ENCODE measurements at places on chromosomes 12 and 14.
A peak's percentile ranks its signal among the peaks of the same experiment; 100 is the strongest.

DNA sequence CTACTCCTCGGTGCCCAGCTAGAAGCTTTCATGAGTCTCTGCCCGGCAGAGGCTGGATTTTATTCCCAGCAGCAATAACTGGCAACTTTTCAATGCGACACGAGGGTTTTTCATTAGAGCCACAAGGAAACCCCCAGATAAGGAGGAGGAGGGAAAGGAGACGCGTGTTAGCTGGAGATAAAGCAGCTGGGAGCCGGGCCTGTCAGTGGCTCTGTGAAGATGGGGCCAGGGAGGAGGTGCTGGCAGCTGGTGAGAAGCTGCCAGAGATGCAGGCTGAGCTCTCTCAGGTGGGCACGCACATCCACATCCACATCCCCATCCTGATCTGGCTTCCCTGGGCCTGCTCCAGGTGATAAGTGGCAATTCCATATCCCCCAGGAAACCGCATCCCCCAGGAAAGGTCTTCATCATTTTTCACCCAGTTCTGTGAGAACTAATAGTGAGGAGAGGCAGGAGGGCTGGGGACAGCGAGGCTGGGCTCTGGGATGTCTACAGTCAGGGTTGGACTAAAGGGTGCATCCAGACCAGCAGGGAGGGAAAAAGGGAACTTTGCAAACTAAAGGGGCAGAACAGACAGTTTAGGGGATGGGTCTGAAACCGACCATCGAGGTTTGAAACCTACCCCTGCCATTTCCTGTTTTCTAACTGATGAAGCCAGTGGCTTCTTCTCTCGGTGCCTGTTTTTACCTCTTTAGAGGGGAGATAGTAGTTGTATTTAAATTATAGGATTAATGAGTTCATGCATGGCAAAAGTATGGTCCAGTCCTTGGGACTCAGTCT, 413.2 kb downstream of the DPF3 start:
- DNase-seq, result peak; percentile 40

- DNase-seq, result no peak
Measured at GRCh38 chr14:58703161-58703506, 65.4 kb downstream of the DACT1 start.

DNA sequence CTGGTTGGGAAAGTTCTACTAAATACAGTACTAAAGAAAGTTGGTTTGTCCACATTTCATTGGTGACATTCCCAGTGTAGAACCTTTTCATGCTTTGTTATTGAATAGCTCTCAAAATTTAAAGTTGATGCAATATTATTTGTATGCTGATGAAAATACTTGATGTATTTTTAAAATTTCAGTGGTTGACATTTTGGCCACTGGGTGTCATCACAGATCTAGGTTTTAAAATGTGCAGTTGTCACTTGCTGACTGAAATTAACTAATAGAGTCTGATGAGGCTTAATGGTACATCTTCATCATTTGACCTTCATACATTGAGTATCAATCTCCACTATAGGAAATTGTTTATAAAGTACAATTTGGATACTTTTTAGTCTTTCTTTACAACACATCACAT, 37.1 kb downstream of the CMAS start:
- peak; percentile 40 for DNase-seq

GRCh38 chr14:26427097-26427496, 170.7 kb downstream of the NOVA1 start:
- DNase-seq, result no peak

- peak; percentile 92 for DNase-seq
Measured at GRCh38 chr14:50363714-50364111, 33.0 kb downstream of the CDKL1 start.

DNA sequence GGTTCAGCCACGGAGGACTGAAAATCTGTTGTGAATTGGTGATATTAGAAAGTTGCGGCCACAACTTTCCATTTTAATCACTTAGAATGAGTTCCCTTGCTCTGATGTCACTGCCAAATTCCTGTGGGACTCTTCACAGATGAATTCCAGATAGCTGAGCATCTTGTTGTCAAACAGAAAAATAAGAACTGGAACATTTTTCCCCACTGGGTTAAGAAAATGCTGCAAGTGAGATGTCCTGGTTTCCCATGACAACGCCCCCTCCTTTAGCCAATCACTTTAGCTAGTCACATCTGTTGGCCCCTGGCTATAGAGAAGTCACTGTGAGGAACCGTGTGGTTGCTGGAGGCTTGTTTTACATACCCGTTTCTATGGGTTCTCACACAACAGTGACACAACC, 135.9 kb downstream of the KTN1 start:
- DNase-seq, result no peak

DNA sequence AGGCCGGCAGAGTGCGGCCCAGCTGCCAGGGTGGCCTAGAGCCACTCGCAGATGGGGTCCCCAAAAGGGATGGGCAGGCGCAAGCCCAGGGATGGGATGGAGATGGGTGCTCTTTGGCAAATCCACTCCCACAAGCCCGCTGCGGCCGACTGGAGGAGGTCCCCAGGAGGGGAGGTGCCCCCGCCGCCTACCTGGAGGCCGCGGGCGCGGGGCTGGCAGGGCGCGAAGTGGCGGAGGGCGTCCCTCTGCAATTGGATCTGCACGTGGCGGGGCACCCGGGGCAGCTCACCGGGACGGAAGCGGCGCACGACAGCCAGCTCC, 730 bp downstream of the PPP1R3E start:
- no peak for DNase-seq

DNA sequence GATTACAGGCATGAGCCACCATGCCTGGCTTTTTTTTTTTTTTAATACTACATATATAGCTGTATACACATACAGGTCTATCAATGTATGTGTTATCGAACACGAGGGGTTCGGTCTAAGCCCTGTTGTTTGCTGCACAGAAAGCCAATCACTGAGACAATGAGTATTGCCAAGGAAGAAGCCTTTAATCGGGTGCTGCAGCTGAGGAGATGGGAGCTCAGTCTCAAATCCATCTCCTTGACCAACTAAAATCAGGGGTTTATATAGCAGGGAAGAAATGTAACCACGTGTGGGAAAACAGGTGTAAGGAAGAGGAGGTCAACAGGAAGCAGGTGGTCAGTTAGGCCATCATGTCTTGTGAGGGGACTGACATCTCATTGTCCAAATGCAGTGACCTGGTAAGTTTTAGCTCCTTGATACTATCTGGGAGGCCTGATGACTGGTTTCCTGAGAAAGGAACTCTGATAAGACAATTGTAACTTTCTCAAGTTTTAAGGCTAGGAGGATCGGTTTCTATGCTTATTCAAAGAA, 80.9 kb upstream of the MAP1LC3B2 start:
- DNase-seq, result no peak

DNA sequence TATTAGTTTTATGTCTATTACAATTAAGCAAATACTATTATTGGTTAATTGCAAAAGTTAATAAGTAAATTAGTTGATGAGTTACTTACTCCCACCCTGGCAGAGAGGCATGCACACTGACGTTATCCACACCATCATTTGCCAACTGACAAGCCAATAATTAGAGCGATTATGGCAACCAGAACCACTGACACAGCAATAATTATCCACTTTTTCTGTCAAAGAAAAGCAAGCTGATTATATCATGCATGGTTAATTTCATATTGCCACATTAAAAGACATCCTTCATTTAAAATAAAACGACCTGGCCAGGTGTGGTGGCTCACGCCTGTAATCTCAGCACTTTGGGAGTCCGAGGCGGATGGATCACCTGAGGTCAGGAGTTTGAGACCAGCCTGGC, 43.1 kb downstream of the STX2 start:
- DNase-seq, result no peak

- DNase-seq, result peak; percentile 70
Measured at GRCh38 chr12:12788675-12789368, 3.4 kb downstream of the APOLD1 start.

DNA sequence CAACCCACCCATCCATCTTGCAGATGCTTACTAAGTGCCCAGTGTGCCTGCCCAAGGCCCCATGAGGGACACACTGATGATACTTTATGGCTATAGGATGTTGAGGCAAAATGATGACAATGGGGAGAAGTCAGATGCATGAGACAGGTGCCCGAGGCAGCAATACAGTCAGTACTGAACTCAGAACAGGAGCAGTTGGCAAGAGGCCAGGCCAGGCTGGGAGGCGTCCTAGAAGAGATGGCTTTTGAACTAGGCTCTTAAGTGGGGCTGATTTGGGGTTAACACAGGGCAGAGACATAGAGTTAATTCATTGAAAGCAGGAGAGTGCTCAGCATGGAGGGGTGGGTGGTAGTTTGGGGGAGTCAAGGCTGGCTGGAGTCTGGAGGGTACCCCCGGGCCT, 15.6 kb downstream of the PLBD2 start:
- DNase-seq, result no peak

DNA sequence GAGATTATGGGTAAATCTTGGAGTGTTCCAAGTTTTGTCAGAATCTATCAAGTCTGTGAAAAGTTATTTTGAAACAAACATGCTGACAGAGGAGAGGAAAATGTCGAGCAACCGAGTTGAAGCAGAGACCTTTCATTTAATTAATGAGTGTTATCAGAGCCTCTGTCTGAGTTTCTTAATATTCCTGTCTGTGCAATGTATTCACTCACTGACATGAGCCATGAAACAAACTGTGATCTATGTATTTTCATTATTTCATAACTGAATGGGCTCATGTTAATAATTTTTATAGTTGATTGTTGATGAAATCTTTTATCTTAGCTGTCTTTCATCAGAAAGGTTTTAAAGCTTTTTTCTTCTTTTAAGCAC, 144.2 kb upstream of the FAR2 start:
- no peak for DNase-seq

- DNase-seq, result peak; percentile 26
Measured at GRCh38 chr14:61416591-61416990, 95.2 kb downstream of the PRKCH start.

- DNase-seq, result peak; percentile 94
Measured at GRCh38 chr12:117063162-117063911, 35.9 kb downstream of the TESC start.

- DNase-seq, result no peak
Measured at GRCh38 chr12:76568130-76568529, 8.6 kb upstream of the OSBPL8 start.

DNA sequence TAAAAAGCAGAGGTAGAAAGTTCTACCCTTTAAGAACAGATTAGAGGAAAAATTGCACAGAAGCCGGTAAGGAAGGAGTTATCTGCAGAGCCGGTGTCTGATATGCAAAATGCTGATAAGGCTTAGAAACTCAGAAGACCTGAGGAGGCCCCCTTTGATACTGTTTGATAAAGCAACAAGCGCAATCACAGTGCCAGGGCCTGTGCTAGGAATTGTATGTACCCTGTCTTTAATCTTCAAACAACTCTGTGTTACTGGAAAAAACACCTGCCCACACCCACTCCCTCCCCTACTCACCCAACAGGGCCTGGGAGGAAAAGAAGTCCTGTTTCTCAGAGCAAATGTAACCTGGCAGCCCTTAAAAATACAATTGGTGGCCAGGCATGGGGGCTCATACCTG, 112.7 kb upstream of the FUT8 start:
- DNase-seq, result no peak

- no peak for DNase-seq
Measured at GRCh38 chr12:6843118-6843902, 2.6 kb downstream of the GNB3 start.

DNA sequence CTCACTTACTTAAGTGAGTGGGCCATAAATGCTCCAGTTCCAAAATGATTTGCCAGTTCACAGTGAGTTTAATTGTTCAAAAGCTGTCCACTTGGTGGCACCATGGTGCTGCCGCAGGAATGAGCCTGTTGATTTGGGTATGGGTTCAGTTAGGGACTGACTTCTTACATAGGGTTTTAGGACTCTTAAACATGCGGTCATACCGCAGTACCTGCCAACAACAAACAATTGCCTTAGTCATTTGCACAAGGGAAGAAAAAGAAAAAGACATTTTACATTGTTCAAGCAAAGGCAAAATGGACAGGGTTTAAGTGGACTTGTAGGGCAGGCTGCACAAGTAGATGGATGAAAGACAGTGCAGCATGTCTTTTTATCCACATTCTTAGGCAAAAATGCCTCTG, 80.0 kb upstream of the DBX2 start:
- peak; percentile 84 for DNase-seq

GRCh38 chr12:64720884-64721283, 38.3 kb downstream of the GNS start:
- no peak for DNase-seq

GRCh38 chr14:68285421-68286179, 466.0 kb downstream of the RAD51B start:
- peak; percentile 61 for DNase-seq

GRCh38 chr14:85250414-85251189, 279.3 kb upstream of the FLRT2 start:
- DNase-seq, result no peak

DNA sequence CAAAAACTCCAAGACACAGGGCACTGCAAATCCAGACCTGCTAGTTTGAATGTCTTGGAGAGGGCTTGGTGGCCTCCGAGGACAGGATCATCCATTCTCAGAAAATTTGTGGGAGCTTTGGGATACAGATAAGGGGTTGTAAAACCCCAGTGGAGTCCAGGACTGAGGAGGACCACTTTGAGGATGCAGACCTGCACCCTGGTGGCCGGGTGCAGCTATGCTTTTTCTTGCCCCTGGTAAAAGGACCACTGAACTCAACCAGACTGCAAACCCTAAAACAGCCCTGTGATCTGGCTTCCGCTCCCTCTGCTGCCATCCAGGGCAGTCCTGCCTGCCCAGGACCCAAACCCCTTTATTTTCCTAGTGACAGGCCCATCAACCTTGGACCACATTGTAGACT, 169.5 kb upstream of the DAAM1 start:
- no peak for DNase-seq

- no peak for DNase-seq
Measured at GRCh38 chr12:87120440-87120839, 864.2 kb upstream of the MGAT4C start.

GRCh38 chr12:124369827-124370378, 75.0 kb downstream of the RFLNA start:
- DNase-seq, result no peak

DNA sequence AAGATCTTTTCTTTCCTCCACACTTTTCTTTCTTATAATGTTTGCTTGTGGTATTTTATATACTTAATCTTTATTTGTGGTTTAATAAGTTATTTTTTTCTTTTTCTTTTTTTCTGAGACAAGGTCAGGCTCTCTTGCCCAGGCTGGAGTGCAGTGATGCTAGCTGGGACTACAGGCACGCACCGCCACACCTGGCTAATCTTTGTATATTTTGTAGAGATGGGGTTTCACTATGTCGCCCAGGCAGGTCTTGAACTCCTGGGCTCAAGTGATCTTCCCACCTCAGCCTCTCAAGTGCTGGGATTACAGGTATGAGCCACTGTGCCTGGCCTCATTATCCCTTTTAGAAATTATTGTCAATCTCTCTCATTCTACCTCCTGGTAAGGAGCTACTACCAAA, 87.1 kb downstream of the SCFD1 start:
- no peak for DNase-seq

DNA sequence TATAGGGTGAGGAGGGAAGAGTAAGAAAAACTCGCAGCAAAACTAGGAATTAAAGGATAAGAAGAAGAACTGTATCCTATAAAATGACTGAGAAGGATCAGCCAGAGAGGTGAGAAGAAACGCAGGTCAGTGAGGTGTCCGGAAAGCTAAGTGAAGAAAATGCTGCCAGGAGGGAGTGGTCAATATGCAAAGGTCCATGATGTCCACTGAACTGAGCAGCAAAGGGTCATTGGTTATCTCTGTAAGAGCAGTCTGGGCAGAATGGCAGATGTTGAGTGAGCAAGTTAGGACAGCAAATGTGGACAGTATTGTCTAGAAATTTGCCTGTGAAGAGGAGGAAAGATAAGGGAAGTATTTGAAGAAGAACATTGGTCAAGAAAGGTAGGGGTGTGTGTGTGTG, 155.4 kb downstream of the SRGAP1 start:
- DNase-seq, result no peak

- no peak for DNase-seq
Measured at GRCh38 chr12:69881771-69882170, 56.7 kb downstream of the MYRFL start.
